ENCODE measurements at places on chromosomes 6 and 20. TPM values are rescaled to one million over a fixed set of nuclear protein-coding genes. Genes with fewer than 3 reads are reported as not detected.

Gene DLK2
- total RNA-seq, result 0.83 TPM

Gene CDH26
- total RNA-seq, result 0.27 TPM

Gene HAO1
- total RNA-seq, result not detected

Gene LY6G6F
- total RNA-seq, result not detected

Gene BNIP5
- not detected for total RNA-seq

Gene ACSS2
- total RNA-seq, result 38.9 TPM

Gene C6orf163
- total RNA-seq, result 1.3 TPM

DNA sequence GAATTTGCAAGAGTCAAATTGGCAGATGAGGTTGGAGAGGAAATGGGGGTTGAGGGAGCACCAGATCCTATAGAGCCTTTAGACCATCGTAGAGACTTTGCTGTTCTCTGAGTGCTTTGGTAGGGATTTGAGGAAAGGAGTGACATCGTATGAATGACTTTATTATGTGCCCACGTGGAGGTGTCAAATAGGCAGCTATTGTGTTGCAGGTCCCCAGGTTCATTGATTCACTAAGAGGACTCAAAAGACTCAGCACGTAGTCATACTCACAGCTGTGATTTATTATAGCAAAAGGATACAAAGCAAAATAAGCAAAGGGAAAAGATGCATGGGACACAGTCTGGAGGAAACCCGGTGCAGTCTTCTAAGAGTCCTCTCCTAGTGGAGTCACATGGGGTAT lies 2.2 kb downstream of the MTRES1 start:
- DNase-seq, result no peak

GRCh38 chr20:706366-706885 lies 30.8 kb upstream of the SCRT2 start:
- DNase-seq, result no peak

- DNase-seq, result peak; percentile 35
These were observed 76.5 kb downstream of the QKI start for GRCh38 chr6:163490826-163491577.

DNA sequence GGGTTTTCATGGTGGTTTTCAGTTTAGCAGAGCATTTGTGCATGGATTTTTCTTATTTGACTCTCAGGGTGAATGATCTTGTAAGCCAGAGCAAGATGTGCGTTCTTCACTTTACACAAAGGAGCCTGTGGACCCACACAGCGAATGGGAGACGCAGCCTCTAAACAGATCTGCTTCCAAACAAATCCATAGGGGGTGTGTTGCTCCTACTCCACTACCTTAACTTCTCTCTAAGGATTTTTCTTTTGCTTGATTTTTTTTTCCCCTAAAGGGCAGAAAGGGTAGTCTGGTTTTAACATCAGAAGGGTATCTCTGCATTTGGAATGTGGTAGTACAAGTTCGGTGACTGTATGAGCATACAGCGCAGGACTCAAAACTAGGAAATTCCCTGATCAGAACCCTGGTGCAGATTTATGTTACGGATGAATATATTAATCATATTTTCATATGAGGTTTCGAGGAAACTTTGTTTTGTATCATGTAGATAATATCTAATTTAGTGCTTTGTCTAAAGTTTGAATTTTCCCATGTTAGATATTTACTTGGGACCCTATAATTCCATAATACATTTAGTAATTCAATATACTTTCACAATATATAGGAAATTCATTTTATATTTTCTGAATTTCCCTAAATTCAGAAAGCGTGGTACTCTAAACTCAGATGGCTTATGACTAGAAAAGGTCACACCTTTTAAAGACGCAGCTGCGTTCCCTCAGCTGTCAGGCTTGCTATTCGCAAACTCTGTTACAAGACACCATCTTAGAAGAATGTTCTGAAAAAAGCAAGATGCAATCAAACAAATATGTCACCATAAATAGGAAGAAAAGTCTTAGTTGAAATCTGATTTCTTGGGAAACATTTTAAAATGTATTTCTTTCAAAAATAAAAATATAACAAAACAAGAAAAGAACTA lies 196.9 kb downstream of the TMEM242 start:
- no peak for DNase-seq

DNA sequence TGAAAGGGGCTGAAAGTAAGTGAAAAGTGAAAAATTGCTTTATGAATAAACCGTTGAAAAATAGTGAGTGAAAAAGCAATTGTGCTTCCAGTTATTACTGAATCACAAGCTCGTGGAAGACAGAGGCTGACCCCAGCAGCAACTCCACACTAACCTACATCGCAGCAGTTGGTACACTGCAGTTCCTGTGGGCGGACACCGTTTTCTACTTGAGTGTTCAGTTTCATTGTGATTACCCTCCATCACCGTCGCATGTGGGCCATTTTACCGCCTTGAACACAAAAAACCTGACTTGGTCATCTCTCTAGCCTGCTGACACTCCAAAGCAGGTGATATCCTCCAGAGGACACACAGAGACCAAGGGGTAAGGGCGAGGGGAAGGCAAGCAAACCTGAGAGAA lies 28.4 kb downstream of the PRDM1 start:
- no peak for DNase-seq

DNA sequence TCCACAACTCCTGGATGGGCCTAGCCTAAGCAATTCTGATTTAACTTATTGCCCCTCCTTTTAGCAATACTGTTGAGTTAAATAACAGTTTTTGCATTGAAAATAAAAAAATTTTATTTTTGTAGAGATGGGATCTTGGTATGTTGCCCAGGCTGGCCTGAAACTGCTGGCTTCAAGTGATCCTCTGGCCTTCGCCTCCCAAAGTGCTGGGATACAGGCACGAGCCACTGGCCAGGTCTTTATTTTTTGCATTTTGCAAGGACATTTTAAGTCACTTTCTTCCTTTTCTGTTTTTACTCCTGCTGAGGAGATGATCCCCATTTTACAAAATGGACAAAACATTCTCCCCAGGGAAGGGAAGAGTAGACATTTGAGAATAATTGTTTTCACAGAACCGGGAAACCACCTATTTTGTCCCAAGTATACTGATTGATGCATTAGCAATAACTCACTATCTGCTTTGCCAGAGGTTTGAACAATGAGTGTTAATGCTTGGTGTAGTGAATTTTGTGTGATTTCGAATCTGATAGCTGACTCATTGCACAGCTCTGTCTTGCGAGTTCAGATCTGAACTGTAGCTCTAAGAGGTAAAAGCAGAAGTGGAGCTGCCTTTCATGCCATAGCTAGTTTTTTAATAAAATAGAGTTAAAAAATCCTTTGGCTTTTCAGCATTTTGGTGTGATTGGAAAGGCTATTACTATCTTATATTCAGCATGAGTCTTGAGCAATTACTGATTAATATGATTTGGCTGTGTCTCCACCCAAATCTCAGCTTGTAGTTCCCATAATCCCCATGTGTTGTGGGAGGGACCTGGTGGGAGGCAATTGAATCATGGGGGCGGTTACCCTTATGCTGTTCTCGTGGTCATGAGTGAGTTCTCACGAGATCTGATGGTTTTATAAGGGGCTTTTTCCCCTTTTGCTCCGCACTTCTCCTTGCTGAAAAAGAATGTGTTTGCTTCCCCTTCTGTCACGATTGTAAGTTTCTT lies 20.9 kb downstream of the IGF2R start:
- DNase-seq, result no peak

- DNase-seq, result no peak
These were observed 11.7 kb upstream of the GOPC start for GRCh38 chr6:117613920-117614560.

GRCh38 chr6:144259986-144260385 lies 25.1 kb upstream of the UTRN start:
- DNase-seq, result no peak

- no peak for DNase-seq
These were observed 1418.7 kb downstream of the GRIK2 start for GRCh38 chr6:102812242-102812641.

DNA sequence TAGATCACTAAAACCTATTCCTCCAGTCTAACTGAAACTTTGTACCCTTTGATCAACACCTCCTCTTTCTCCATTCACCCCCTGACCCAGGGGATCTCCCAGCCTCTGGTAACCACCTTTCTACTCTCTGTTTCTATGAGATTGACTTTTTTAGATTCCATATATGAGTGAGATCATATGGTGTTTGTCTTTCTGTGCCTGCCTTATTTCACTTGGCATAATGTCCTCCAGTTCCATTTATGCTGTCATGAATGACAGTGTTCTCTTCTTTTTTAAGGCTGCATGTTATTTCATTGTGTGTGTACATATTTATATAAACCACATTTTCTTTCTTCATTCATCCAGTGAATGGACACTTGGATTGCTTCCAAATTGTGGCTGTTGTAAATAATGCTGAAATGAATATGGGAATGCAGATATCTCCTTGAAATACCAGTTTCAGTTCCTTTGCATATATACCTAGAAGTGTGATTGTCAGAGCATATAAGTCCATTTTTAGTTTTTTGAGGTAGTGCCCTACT lies 57.7 kb downstream of the DHX35 start:
- DNase-seq, result peak; percentile 17

DNA sequence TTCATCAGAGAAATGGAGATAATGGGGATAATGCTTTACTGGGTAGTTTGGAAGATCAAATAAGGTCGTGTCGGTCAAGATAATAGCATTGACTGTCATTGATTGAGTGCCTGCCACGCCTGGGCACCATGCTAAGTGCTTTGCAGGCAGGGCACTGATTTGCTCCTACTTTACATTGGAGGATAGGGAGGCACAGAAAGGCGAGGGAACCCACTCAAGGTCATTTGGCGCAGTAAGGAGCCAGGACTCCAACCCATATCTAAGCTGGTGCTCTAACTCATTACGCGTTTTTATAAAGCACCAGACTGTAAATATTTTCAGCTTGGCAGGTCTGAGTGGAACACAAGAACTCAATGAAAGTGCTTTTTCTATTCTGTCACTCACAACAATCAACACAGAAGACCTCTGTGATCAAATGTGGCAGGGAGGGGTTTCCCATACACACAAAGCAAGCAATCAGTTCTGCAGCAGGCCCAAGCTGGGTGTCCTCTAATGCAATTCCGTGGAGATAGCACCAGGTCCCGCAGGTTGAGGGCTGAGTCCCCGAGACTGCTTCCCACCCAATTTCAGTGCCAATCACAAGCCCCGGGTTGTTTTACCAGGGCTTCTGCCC lies 373.6 kb downstream of the CDH26 start:
- DNase-seq, result no peak

DNA sequence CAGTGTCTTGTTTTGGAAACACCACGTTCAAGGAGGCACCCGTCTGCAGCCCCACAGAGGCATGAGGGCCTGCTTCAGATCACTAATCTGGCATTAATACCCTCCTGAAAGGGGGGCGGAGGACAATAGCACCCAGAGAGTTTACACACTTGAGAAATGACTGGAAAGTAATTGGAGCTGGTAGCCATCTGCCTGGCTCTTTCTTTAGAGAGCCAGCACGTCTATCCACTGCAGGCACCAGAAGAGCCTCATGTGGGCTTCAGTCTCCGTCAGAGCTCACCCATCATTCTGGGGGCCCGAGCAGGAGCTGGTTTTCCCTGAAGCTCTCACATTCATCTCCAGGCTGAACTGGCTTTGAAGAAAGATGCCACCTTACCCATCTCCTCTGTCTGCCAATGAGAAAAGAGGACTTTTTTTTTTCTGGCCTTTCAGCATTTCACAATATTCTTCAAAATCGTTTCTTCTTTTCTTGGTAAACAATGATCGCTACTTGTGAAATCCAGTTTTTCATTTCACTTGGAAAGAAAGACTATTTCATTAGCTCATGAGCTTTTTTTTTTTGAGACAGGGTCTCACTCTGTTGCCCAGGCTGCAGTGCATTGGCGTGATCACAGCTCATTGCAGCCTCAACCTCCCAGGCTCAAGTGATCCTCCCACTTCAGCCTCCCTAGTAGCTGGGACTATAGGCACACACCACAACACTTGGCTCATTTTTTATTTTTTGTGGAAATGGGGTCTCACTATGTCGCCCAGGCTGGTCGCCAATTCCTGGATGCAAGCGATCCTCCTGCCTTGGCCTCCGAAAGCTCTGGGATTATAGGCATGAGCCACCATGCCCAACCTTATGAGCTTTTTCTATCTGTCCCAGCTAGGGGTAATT lies 124.7 kb upstream of the ZNF217 start:
- DNase-seq, result no peak

GRCh38 chr6:64750910-64751309 lies 956.1 kb downstream of the EYS start:
- DNase-seq, result no peak

GRCh38 chr6:14075095-14075503 lies 42.5 kb upstream of the CD83 start:
- peak; percentile 79 for DNase-seq

- no peak for DNase-seq
These were observed 57.5 kb upstream of the SLC4A11 start for GRCh38 chr20:3296261-3297078.

GRCh38 chr6:125558241-125558843 lies 191.1 kb upstream of the HEY2 start:
- no peak for DNase-seq

GRCh38 chr20:39898467-39898852 lies 790.6 kb downstream of the MAFB start:
- DNase-seq, result no peak
